ENCODE measurements at places on chromosomes 3 and 15.

DNA sequence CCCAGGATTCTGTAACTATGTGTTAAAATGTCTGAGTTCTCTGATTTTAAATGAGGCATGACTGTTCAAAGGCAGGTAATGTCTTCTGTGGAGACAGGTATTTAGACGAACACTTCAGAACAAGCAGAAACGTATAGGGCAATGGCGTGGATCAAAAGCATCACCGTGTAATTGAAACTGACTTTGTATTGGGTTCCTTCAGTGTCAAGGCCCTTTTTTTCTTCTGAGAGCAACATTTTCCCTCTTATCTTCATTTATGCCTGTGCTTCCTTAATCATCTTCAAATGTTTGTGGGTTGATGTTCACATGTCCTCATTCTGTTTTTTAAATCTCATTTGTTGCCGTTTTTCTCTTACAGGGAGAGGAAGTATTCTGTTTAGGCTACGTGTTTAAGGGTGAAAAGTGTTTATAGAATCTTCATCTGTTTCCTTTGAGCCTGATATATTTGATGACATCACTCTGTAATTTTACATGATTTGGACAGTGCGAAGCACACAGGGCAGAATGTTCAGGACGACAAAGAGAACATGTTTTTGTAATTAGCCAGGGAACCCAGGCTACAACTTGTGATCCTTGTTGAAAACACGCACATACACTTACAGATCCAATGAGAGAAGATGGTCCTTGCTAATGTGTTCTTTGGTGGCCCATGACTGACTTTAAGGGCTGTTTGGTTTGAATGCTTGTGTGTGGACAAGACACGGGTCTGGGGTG is 196.0 kb downstream of the LRTM1 start:
- DNase-seq = no peak

- no peak for DNase-seq
Measured at GRCh38 chr15:52745326-52746161, 44.6 kb downstream of the ONECUT1 start.

DNA sequence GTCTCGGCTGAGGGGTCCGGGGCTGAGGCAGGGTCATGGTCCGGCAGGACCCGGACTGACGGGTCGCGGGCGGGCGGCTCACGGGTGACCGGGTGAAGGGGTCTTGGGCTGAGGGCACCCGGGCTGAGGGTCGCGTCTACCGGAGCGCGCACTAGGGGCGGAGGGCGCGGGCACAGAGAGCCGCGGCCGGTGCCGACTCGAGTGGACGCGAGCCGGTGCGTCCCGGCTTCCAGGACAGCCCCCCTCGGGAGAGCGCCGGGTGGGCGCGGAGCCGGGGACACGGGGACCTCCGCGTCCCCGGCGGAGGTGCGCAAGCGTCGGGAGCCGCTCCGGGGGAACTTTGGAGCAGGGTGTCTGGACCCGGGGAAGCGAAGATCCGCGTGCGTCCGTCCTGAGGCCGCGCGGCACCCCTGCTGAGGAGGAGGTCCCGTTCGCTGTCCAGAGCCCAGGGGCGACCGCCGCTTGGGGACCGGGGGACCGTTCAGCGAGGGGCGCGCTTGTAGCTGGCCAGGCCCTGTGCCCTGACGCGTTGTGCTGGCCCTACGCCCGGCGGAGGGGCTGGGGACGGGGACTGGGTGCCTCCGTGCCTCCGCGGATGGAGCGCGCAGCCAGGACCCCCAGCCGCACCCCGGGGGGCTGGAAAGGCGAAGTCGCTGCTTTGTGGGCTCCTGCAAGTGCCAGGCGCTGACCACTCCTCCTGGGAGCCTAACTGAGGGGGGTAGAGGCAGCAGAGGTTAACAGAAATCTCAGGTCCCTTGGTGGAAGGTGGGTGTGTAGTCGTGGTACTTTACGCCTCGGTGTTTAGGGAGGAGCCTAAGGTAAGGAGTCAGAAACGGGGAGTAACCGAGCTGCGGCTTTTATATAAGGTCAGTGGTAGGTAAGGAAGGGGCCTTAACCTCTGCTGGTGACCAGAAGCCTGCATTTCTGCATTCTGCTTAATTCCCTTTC is at the start of gene PPARG:
Gene PPARG (plus strand): TSS at position 889 of the 948 bp plus-strand sequence. CDS start 90,642 bp downstream, outside the sequence.
- no peak for DNase-seq

GRCh38 chr3:46228260-46229242 is 13.7 kb upstream of the CCR3 start:
- DNase-seq = peak; percentile 82

- no peak for DNase-seq
Measured at GRCh38 chr15:62244762-62245161, 79.7 kb upstream of the C2CD4B start.

- DNase-seq = no peak
Measured at GRCh38 chr3:8882642-8883041, 80.6 kb downstream of the RAD18 start.

DNA sequence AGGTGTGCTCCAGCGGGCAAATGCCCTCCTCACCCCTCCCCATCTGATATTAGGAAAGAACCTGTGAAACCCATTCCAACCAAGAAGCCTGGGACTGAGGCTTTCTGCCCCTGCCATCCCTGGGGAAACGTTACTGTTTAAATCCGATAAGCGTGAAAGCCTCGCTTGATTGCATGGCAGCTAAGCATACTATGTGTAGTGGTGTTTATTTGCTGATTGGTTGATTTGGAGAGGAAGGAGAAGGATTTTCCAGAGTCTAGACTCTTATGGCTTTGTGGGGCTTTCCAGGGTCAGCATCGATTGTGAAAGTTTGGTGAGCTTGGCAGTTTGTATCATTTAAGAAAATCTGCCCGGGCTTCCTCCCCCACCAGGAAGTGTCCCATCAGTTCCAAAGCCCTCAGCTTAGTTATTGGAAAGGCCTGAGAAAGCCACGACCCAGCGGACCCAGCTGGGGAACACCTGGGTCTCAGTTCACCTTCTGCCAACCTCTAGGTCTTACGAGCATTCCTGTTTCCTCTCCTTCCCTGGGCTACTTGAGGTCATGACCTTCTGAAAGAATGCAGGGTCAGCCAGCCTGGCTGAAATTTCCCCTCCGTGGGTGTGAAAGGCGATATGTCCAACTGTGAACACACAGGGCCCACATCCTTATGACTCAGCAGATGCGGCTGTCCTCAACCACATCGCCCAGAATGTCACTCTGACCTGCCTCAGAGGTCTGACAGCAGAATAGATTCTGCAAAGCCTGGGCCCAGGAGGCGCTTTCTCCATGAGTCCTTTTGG is 62.8 kb upstream of the HERC1 start:
- peak; percentile 37 for DNase-seq

Measured in mammary epithelial cell (primary cell).